Esophagus squamous epithelium (tissue), 5 donors: ENCODE measurements at places on chromosomes 4 and X.

DNA sequence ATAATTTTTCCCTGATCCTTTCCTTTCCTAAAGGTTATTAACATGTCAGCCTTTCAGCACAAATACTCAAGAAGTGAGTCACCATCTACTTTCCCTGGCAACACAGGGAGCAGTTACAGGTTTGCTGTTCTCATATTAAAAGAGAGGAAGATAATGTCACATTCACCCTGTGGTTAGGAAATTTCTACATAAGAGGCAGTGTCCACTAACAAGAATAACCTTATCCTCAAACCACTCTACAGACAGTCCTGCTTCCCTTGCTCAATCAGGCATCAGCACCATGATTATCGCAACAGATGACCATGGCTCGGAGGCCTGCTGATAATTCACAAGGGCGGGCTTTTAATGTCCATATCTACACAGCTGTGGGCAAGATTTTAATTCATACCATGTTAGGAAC lies 30.9 kb downstream of the RNF150 start:
- no peak for DNase-seq

GRCh38 chr4:137545461-137545861 lies 13.2 kb upstream of the PCDH18 start:
- no peak for DNase-seq

DNA sequence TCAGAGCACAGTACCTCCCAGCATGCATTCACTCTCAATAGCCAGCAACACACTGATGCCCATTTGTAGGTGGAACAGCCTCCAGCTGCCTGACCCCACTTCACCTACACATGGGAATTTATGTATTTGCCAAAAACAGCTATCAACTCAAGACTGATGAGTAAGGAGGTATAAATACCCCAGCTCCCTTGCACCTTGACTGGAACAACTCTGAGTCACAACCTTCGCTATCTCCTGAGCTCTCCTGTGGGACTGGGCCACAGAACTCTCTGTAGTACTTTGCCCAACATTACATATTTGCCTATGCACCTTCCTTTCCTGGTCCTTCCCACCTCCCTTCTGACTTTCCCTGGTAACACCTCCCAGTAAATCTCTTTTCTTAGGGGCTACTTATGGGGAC lies 16.5 kb upstream of the EGFL6 start:
- no peak for DNase-seq

GRCh38 chrX:124719060-124719459 lies 372.7 kb downstream of the SH2D1A start:
- DNase-seq = no peak

DNA sequence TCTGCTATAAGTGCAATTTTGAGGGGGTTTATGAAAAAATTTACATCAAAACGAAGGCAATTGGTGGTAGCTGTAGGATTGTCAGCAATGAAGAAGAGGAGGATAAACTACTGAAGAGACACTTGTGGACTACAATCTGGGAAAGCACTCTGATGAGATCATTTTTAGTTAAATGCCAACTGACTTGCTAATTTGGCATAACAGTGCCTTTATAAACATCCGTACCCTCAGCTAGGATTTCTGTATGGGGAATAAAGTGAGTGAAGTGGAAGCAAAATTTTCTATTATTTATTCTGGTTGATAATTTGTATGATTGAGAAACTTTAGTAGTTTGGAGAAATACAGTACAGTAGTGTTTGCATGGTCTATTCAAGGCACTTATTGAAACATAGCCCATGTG lies 11.2 kb upstream of the GNRHR start:
- DNase-seq = no peak

DNA sequence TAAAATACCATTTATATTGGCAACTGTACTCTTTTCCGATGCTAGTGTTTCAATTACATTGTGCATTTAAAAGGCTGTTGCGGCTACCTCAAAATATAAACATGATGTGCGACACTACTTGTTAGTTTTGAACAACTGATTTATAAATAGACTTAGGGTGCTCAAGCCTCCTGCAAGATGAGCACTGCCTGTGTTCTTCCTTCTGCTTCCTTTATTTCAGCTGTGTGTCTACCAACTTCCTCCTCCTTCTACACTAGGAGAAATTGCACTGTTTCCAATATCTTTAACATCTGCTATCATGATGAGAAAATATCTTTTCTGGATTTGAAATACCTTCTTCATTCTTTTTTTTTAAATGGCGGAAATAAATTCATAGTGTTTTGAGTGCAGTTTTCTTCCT lies 24.0 kb downstream of the TET2 start:
- DNase-seq = no peak

DNA sequence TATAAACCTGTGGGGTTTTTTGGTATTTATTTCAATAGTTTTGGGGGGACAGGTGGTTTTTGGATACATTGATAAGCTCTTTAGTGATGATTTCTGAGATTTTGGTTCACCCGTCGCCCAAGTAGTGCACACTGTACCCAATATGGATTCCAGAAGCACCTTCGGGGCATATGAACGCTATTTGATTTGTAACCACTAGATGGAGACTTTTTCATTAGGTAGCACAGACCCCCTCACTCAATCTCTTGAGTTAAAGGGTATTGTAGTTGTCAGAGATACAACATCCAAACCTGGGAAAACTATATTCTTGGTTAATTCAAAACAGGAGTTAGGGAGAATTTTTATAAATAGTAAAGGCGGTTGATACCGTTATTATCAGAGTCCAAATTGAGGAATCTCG lies 79.8 kb downstream of the SPANXN3 start:
- DNase-seq = no peak

- DNase-seq = no peak
These were observed 119.8 kb downstream of the PPARGC1A start for GRCh38 chr4:23770011-23770410.

DNA sequence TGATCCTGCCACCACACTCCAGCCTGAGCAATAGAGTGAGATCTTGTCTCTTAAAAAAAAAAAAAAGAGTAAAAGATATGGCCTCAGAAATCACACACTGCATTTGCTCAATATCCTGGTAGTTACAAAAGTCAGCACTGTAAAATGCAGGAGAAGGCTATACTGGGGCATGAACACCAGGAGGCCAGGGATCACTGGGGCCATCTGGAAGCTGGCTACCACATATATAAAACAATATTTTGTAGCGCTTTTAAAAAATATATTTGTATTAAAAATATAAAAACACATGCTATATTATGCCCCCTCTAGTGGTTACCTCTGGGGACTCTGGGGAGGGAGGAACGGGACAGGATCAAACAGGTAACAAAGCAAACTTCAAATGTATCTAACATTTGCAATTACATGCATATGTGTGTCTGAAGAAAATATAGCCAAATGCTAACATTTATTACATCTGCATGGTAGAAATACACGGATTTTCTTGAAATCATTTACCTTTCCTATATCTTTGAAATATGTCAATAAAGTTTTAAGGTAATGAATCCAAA lies 4.0 kb downstream of the C4orf46 start:
- DNase-seq = no peak

GRCh38 chrX:155242300-155242699 lies 22.0 kb downstream of the RAB39B start:
- no peak for DNase-seq
